GM13977 (cell line): ENCODE measurements at places on chromosomes 11 and 22.
A peak's percentile ranks its signal among the peaks of the same experiment; 100 is the strongest.

- no peak for DNase-seq
These were observed 52.4 kb upstream of the CLMP start for GRCh38 chr11:123247496-123247799.

- DNase-seq = no peak
These were observed 2219.9 kb downstream of the LRRC4C start for GRCh38 chr11:39239553-39239952.

- no peak for DNase-seq
These were observed 98.7 kb upstream of the SORL1-AS1 start for GRCh38 chr11:121551463-121551862.

DNA sequence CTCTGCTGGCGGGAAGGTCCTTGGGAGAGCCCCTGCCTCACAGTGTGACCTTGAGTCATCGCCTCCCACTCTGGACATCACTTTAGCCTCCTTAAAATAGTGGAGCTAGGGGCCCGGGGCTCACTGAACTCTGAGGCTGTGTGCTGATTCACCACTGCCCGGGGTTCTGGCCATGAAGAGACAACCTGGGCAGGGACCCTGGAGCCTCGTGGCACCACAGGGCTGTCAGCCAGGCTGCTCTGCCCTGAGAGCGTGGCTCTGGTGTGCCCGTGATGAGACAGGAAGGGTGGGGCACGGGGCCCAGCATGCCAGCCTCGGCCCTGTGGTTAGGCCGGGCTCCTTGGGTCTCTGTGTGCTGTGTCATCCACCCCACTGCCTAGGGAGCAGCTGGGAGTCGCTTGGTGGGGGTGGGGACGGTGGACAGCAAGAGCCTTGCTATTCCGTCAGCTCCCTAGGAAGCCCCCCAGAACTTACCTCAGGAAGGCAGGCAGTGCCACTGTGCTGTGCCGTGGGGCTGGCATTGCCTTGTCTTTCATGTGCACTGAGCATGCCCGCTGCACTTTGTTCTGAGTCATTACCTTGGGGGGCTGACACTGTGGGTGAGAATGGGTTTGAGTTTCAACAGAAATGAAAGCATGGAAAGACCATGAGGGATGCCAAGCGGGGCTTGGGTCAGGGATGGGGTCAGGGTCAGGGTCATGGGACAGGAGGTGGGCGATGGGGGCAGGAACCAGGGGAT is 31.7 kb downstream of the TPCN2 start:
- DNase-seq = no peak

- DNase-seq = no peak
These were observed 357.7 kb upstream of the ARHGAP42 start for GRCh38 chr11:100329352-100329751.

- DNase-seq = no peak
These were observed 29.7 kb downstream of the SPATA19 start for GRCh38 chr11:133815636-133816035.

DNA sequence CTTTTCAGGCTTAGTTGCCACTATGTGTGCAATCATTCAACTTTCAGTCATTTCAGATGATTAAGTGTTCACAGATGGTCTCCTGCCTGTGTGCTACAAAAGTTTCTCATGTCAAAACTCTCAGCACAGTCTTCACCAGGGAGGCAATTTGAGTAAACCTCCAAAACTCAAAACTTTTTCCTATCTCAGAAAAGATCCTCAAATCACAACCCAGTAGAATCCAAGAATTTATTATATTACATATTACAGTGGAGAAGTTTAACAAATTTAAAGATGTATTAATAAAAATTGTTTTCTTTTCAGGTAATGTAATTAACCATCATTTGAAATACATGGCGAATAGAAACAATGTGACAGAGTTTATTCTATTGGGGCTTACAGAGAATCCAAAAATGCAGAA is at the start of gene OR4C13:
TSS of gene OR4C13 (plus strand) at position 301 of the 400 bp plus-strand sequence. CDS start at position 333, 32 bp downstream.
- DNase-seq = no peak

GRCh38 chr11:128214263-128214662 is 373.1 kb downstream of the ETS1 start:
- no peak for DNase-seq

DNA sequence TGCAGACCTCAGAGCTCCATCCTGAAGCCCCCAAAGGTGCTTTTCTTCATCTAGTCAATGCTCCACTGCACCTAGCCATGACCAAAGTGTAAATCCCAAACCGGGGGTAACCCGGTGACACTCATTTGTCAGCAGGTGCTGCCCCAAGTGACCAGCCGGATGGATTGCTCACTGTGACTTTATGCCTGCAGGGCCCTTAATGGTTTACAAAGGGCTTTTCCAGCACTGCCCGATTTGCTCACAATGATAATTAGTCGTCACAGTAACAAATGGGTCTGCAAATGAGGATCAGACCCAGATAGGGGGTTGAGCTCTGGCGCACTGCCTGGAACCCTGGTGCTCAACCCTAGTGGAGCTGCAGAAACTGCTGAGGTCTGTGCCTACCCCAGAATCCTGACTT is 45.7 kb upstream of the CD5 start:
- no peak for DNase-seq

DNA sequence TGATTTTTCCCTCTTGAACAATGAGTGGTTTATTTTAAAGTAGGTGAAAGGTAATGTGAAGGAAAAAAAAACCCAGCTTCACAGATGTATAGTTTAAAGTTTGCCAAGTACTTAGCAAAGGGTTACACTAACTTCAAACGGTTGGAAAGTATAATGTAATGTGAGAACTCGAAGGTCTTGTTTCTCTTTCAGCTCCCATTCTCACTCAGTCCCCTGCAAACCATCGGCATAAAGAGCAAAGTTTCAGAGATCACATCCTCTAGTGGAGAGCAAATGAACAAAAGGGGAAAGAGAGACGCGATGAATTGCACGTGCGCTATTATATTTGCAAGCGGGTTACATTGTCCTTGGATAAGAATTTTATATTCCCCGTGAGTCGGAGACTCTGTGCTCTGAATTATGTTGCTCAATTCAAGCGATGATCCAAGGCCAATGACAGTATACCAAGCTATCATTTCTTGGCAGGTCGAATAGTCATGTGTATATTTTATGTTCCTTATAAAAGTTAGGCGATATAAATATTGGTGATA is 37.6 kb upstream of the BIRC3 start:
- peak; percentile 63 for DNase-seq

DNA sequence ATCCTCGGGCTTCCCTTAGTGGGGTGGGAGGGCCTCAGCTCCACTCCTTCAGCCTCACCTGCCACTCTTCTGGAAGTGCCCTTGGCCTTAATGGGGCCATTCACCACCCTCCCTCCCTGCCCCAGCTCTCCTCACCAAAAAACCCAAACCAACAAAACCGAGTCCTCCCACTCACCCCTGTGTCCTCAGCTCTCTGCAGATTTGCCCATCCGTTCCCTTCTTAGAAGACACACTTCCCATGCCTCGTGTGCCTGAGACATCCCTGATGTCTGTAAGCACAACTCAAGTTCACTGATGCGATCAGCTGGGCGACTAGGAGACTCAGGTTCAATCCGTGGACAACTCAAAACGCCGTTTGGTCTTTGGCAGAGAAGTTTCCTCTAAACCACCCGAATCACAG is 839.2 kb downstream of the TBC1D22A start:
- no peak for DNase-seq

DNA sequence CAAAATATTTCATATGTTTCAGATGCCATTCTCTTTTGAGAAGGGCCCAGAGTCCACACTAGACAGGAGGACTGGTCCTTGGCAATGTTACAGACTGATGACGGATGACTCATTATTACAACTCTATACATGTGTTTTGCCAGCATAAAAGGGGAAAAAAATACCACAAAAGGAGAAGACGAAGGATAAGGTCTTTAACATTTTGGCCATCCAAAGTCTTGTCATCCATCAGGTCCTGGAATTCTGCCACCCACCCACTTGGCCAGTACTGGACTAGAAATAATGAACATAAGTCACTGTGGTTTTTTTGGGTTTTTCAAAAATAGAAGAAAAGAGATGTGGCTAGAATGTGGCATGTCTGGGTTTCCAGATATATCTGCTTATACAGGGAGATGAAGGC is 57.7 kb upstream of the BDNF start:
- no peak for DNase-seq

DNA sequence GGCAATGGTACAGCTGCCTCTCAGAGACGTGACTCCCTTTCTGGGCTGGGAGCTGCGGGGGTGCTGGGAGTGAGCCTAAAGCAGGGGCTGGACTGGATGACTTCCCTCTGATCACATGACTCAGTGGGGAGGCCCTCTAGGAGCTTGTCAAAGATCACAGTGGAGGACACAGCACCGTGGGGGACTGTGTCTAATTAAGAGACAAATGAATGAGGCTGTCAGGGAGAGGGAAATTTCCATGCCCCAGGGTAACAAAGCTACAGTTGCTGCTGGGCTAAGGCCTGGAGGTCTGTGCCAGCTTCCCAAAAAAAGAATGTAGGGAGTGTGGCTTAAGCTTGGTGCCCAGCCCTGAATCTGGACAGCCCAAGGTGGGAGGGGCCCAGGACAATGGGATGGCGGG is 262.8 kb upstream of the PLET1 start:
- DNase-seq = no peak

GRCh38 chr22:36874309-36874696 is 13.5 kb downstream of the NCF4 start:
- DNase-seq = no peak

DNA sequence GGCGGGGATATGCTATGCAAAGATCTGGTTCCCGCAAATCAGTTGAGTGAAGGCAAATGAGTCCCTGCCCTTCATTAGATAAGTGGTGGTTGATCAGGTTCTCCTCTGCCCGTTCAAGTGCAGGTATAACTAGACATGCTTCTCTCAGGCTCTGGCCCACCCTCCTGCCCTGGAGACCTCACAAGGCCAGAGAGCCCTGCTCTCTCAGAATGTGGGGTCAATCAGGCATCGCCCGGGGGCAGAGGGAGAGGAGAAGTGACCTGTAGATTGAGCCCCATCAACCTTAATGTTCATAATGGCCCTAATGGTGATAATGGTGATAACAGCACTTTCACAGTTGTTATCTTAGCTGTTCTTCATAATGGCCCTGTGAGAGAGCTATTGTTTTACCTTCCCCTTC is 224.3 kb downstream of the DSCAML1 start:
- DNase-seq = no peak

- no peak for DNase-seq
These were observed 706.9 kb downstream of the METTL15 start for GRCh38 chr11:28815110-28815509.

DNA sequence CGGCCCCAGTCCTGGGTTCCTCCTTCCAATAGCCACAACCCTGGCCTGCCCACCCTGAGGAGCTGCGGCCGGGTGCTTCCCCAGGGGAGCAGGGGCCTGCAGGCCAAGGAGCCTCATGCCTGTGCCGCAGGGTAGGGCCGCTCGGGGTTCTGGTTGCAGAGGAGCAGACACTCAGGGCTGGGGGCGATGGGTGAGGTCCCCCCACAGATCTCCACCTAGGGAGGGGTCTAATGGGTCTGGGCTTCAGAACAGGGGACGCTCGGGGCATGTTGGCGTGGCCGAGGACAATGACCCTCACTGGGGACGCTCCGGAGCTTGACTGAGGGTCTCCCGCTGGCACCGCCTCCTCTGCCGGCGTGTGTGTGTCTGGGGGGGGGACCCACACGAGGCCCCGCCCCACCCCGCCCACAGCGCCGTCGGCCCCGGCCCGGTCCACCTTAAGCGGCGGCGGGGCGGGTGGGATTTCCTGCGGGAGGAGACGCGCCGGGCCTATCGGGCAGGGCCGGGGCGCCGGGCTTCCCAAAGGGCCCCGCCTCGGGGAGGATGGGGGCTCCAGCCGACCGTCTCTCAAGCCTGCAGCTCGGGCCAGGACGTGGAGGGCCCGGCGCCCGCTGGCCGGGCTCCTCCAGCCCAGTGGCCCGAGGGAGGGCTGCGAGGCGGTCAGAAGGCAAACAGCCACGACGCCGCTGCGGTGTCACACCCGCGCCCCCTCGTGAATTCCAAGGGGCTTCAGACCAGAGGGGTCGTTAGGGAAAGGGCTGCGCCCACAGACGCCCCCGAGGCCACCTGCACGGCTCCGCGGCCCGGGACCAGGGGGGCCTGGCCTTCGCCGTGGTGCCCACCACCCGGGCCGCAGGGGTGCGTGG is 640 bp upstream of the ZDHHC8 start:
- peak; percentile 92 for DNase-seq

GRCh38 chr11:44036811-44037657 is 10.7 kb upstream of the ACCSL start:
- peak; percentile 47 for DNase-seq

GRCh38 chr11:134436781-134437180 is 24.7 kb upstream of the B3GAT1 start:
- no peak for DNase-seq

- no peak for DNase-seq
These were observed 15.8 kb downstream of the KBTBD3 start for GRCh38 chr11:106061249-106061784.

DNA sequence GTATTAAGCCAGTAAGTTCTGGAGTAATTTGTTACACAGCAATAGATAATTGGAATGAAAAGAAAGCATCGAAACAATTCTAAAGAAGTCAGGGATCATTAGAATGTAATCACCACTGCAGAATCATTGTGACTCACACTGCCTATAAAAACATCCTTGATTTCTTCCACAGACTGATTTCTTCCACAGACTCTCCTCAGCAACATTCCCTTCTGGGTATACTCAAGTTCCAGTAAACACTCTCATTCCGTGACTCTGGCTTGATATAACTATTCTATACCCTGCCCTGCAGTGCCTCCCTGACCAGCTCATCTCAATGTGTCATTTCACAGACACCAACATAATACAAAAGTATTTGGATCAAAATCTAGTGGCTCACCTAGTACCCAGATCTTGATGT is 120.5 kb downstream of the BBOX1 start:
- no peak for DNase-seq

DNA sequence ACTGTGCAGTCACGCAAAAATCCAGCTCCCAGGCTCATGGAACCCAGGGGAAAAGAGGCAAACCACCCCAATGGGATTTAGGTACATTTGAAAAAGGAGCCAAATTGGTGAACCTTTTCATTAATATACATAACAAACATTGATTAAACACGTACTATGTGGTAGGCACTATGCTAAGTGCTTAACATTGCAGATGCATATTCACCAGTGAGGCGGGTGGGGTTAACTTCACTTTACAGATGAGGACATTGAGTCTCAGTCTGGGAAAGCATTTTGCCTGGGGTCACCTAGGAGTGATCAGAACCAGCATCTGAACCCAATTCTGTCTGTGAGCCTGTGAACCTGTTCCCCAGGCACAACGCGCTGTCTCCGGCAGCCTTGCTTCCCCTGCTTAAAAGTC is 146.3 kb downstream of the COMMD9 start:
- DNase-seq = no peak

- DNase-seq = no peak
These were observed 21.8 kb downstream of the DHCR7 start for GRCh38 chr11:71426413-71426812.

GRCh38 chr11:84833488-84834088 is 793.6 kb downstream of the DLG2 start:
- DNase-seq = no peak

DNA sequence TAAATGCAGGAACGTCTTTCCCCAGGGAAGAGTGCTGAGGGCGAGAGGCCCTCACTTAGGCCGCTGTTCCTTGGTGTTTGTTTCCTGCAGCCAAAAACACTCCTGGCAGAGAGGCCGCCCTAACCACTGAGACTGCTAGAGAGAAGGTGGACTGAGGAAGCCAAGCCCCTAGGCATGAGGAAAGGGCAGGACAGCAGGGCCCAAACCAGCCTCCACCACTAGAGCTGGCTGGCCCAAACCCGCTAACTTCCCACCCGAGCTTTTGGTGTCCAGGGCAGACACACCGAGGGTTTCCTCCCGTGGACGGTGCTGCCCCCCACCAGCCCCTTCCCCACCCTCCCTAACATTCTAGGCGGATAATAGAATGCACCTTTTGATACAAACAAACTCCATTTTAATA is 6.0 kb downstream of the FGF19 start:
- no peak for DNase-seq
